ENCODE measurements at places on chromosomes 12 and 14.

DNA sequence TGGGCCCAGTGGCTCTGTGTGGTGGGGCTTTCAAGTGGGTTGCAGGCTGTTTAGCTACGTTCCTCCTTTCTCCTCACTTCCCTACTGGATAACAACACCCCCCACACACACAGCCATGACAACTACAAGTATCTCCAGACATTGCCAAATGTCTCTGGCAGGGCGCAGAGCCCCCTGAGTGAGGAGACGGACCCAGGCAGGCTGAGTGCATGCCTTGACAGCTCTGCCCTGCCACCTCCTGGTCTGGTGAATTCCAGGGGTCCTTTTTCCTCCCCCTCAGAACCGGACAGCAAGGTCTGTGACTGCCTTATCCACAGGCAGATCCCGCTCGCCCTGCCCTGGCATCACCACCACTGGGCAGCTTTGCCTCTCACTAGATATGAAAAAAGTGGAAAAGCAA is 276.5 kb downstream of the TMEM132C start:
- no peak for DNase-seq

DNA sequence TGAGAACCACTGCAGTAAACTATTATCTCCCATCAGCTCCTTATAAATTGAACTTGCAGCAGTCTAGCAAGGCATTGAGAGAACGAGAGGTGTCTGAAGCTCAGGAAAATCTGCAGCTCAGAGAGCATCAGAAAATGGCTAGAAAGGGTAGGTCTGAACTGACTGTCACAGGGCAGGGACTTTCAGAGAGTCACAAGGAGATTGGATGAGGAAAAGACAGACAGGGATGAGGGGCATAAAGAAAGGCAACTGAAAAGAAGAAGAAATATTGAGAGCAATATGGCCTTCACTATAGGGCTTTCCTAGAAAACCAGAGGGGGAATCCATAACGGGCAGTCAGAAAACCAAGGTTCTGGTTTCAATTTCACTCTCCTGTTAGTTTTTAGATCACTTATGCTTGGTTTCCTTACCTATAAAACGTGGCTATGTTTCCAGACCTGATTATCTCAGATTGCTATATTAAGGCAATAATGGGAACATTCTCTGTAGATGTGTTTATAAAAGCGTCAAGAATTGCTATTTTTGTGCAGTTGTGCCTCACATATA is 40.9 kb downstream of the PDE6H start:
- DNase-seq, result no peak

DNA sequence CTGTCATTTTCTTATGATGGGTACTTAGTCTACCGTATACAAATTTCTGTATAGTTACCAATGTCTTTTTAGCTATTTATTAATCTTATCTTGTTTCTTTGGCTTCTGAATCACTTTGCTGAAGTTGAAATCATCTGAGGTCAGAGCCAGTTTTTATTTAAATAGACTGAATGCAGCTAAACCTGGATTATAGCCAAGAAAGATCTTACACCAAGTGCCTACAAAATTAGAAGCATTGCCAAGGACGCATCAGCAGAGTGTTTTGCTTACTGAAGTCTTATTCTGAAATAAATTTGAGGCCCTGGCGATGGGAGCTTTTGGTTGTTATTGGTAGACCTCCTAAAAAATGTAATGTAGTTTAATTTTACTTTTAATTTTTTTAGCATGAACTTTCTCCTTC is 128.2 kb downstream of the RGS6 start:
- no peak for DNase-seq

GRCh38 chr12:22286569-22286968 is 47.9 kb downstream of the ST8SIA1 start:
- no peak for DNase-seq

DNA sequence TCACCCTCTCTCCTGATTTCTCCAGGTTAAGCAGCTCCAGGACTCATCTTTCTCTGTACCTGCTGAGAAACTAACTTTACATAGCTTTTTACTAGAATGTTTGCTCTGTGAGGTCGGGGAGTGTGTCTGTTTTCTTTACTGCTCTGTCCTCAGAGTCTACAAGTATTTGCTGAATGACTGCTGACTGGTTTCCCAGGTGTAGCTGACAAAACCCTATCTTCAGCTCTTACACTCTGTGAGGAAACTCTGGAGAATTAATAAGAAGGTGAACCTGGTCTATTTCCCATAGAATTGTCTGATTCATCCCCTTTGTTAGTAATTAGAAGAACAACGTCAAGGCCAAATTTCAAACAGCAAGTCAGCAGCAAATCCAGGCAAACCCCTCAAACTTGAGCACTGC is 226.8 kb downstream of the ZFP36L1 start:
- DNase-seq, result peak; percentile 56

DNA sequence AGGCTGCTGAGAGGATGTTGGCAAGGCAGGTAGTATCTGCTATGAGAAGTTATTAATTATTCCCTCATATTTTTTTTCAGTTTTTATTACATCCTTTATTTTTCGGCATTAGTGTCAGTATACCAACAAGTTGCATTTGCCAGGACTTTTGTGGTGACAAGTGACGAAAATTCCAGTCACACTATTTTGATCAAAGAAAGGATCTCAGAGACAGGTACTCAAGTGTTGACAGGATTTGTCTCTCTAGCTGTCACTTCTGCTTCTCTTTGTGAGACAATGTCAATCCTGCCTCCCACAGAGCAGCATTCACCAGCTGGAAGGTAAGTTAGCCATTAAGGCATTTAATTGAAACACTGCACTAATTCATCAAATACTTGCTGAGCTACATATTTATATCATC is 18.0 kb upstream of the IFNG start:
- DNase-seq, result no peak

GRCh38 chr12:12202747-12203146 is 64.1 kb downstream of the LRP6 start:
- DNase-seq, result no peak
